ENCODE measurements at places on chromosomes 3 and 15.

DNA sequence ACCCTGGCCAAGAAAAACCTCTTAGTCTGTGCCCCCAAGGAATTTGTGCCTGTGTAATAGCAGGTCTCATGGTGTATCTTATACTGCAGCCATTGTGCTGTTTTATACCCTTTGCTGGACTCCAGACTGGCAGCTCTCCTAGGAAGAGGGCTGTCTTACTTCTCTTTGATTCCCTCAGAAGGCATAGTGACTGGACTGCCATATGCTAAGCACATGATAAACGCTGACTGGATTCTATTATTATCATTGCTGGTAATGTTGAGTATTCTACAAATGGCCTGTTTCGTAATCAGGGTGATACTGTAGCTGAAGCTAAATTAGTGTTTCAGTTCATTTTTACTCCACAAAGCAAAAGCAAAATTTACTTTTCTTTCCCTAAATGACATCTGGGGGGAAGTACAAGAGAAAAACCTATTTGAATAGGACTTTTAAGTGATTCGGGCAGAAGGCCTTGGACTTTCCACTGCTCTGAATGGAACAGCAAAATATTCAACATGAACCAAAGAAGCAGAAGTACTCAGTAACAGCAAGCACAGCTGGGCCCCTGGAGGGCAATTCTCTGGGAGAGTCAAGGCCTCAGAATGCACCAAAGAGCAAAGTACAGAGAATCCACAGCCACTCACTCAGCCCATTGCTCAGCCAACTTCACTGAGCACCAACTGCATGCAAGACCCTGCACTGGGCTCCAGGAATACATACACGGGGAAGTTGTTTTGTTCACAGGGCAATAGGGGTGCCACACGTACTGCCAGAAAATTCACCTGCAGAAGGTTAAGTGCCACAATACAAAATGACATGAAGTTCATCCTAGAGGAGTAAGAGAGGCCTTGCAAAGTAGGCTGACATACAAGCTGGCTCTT is 7.9 kb upstream of the BCL2A1 start:
- DNase-seq, result no peak

GRCh38 chr15:68348606-68349005 is 71.1 kb downstream of the FEM1B start:
- DNase-seq, result no peak

DNA sequence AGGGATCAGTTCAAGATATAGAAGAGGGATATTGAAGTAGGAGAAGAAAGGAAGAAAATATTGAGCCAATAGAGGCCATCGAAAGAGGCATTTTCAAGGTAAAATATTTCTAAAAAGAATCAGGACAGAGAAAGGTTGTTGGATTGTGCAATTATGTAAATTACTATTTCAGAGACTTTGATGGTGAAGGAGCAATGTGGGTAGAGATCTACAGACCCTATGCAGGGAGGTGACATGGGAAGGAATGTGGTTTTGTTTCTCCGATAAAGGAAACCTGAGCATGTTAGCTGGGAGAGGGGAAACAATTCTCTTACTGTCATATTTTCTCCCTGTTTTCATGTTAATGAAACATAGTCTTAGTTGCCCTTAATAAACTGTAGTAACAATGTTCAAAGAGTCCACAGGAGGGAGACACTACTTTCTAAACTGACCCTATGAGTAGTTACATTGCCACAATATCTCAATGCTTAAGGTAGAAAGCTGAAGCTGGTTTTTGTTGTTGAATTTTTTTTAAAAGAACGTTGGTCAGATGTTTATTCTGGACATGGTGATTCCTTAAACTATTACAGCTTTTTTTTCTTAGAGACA is 133.3 kb downstream of the GRM7 start:
- DNase-seq, result no peak

DNA sequence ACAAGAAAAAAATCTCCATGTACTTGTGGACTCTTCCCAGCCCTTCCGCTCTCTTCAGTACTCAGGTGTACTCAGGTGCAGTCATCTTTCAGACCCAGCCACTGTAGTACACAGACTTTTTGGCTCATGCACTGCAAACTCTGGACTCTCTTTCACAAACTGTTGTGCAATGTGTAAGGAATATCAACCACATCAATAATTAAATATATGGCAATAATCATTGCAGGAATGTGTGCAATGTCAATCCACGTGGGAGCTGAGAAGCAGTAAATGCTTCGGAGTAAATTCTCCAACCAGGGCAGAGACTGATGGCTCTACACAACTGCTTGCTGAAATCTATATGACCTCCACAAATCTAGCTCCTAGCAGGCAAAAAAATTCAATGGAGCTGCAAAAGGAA is 287.3 kb upstream of the COL8A1 start:
- DNase-seq, result no peak

- DNase-seq, result no peak
Observed at GRCh38 chr3:16325850-16326249, 60.8 kb downstream of the OXNAD1 start.

- DNase-seq, result no peak
Observed at GRCh38 chr3:95134693-95135413, 1072.0 kb downstream of the NSUN3 start.

DNA sequence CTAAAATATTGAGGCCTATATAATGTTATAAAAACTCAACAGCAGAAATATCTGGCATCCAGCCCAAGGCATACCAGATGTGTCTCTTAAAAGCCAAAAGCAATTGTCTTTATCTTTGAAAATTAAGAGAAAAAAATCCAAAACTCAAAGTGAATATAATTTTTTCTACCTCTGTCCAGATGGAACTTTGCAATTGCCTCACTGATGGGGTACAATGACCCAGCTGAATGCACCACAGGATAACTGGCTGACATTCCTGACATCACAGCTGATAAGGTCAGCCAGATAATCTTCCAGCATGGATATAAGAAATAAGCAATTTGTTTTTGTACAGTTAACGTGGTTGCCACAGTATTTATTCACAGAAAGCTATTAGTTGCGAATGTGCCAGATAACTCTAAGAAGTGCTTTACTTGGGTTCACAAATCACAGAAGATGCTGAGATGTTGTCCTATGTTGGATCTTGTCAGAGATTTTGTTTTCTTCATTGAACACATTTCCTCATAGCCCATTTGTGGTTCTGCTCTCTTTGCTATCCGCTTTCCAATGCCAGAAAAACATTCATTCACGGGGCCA is 566.9 kb upstream of the CCDC54 start:
- no peak for DNase-seq

DNA sequence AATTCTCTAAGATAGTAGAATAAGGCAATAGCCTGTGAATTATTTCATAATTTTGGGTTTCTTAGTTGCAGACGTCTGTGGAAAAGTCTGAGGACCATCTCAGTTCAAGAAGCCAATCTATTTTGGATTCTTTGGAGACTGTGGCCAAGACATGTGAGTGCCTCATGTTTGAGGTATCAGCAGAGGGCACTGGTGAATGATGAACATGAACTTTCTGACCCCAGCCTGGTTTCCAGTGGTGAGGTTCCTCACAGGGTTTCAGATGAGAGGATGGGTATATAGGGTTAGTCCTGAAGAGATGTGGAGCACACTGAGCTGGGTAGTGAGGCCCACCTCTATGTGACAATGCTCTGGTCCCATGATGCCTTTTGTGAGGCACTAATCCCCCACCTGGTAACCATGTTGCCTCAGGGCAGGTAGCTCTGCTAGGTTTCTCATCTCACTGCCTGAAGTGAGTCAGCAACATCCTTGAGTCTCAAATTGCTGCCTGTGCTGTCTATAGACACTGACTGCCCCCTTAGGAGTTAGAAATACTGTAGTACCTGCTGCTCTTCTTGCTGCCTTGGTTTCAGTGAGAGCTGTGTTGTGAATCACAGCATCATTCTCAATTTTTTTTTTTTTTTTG is 32.3 kb downstream of the C3orf62 start:
- no peak for DNase-seq

DNA sequence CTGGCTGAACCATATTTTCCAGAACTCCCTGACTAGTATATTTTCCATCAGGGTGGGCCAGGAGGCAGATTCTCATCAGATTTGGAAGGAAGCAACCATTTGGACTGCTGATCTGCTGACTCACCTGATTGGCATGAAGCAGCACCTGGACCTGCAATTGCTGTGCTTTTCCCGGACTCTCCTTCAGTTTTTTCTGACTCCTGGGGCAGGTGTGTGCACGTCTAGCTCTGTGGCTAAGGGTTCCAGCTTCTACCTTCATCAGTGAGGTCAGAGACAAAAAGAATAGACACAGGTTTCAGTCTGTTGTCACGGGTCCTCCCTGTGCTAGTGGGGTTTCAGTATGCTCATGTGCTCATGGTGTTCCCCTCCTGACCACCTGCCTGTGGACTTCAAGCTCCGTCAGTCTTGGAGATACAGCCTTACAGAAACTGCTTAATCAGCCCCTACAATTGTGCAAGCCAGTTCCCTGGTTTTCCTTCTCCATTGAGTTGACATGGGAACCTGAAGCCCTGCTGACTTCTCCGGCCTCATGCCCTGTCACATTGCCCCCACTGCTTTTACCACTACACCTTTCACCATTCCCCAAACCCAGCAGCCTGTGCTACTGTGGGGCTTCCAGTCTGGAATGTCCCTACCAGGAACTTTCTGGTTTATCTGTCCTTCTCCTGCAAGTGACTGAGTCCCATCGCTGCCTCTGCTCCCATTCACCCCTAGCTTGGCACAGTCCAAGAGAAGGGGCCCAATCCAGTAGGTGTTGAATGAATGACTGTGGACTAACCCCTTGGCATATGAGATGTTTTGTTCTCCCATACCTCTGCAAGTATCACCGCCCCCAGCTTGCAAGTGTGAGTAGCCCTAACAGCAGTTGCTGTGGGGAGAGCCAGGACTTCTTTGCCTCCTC is 31.7 kb downstream of the HMCES start:
- no peak for DNase-seq

DNA sequence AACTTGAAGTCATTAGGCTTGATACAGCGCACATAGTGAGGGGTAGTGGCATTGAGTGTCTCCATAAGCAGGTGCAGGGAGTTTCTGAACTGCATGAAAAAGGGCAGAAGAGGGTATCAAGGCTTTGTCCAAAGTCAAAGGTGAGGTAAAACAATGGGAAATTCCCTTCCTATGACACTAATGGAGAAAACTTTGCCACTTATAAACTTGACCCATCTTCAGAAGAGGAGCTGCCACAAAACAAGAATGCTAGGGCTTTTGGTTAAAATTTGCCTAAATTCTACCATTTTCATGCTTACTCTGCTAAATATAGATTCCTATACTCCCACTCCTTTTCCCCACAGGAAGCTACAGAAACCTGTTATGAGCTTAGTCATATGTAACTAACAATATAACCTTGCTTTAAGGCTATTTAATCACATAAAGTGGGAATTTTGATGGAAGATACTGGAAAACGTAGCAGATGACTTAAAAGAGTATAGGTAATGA is 87.5 kb upstream of the MYO5C start:
- no peak for DNase-seq

All from HS-27A (cell line).